Hippocampal formation (tissue), 2 donors: ENCODE measurements at places on chromosomes 16 and 17.
A peak's percentile ranks its signal among the peaks of the same experiment; 100 is the strongest.

DNA sequence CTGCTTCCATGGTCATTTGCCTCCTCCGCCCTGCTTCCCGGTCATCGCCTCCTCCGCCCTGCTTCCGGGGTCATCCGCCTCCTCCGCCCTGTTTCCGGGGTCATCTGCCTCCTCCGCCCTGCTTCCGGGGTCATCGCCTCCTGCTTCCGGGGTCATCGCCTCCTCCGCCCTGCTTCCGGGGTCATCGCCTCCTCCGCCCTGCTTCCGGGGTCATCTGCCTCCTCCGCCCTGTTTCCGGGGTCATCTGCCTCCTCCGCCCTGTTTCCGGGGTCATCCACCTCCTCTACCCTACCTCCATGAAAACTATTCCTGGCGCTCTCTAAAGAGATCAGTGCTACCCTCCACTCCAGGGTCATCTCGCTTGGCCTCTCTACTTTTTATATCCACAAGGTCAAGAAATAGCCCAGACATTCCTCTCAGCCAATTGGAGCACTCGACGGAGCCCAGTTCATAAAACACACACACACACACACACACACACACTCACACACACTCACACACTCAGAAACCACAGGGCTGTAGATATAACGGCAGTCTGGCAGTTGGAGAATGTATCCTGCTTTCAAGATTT is 44.8 kb downstream of the TRARG1 start:
- DNase-seq, result no peak

DNA sequence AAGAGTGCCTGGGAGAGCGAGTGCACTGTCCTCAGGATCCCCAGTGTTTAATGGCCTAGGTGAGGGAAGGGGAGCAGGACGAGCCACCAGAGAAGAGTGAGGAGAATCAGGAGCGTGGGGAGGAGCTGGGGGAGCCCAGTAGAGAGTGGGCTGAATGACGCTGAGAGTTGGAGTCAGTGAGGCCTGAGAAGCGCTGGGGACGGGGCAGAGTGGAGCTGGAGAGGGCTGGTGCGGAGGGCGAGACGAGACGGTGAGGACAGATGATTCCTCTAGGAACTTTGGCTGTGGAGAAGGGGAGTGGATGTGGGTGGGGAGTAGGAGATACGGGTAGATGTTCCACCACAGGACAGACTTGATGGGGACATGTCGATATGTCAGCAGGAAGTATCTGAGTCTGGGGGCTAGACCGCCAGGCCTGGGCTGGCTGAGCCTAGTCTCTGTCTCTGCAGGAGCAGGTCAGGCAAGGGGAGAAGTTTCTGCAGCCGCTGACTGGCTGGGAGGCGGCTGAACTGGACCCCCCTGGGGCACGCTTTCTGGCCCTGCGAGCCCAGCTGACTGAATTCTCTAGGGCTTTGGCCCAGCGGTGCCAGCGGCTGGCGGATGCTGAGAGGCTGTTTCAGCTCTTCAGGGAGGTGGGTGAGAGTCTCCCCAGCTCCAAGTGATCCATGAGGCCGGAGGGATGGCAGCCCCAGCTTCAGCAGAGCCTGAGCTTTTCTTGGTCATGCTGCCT is 4.7 kb downstream of the PLEKHG4 start:
- DNase-seq, result no peak

DNA sequence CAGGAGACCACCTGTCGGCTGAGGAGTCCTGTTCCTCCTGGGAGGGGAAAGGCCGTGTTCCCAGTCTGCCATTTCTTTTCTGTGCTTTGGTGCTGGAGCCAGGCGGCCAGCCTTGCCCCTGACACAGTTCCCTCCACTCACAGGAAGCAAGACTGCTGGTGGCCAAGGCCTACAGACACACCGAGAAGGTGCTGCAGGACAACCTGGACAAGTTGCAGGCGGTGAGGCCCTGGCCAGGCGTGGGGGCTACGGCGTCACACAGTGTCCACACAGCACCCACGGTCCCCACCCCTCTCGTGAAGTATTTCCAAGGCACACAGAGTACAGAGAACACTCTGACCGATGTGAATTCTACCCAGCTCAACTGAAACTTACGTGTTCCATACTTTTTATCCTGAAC is 6.1 kb upstream of the RPL13 start:
- DNase-seq, result no peak

DNA sequence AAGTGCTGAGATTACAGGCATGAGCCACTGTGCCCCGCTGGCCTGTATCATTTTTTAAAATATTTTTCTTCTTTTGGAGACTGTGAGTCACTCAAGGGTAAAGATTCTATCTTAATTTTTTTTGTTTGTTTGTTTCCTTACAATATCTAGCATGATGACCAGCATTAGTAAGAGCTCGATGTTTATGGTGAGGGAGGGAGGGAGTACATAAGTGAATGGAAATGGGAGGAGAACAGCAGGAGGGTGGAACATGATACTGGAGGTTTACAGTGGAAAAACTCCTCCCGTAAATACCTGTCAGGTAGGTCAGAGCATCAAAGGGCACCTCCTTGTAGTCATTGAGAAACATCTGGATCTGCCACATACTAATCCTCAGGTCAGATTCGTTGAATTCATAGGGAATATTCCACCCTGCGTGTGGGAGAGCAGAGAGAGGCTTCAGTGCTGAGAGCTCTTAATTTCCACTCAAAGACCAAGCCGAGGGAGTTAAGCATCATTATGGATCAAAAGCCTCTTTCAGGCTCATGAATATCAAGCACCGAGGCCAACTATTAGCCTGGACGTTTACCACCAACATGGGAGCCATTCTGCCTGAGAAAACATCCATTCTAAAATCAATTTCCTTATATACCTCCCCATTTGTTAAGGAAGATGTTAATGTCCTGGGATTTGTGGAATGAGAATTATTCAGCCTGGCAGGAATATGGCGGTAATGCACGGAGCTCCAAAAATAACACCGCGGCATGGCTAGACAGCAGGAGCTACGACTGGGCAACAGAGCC is 51.8 kb downstream of the LYRM1 start:
- DNase-seq, result no peak

DNA sequence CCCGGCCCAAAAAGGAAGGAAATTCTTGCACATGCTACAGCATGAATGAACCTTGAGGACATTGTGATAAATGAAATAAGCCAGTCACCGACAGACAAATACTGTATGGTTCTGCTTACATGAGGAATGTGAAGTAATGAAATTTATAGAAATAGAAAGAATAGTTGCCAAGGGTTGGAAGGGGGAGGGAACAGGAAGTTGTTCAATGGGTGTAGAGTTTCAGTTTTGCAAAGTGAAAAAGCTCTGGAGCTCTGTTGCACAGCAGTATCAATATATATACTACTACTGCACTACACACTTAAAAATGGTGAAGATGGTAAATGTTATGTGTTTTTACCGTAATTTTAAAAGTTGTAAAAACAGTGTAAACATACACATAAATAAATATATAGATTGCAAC is 43.7 kb downstream of the PKD1L3 start:
- DNase-seq, result no peak

DNA sequence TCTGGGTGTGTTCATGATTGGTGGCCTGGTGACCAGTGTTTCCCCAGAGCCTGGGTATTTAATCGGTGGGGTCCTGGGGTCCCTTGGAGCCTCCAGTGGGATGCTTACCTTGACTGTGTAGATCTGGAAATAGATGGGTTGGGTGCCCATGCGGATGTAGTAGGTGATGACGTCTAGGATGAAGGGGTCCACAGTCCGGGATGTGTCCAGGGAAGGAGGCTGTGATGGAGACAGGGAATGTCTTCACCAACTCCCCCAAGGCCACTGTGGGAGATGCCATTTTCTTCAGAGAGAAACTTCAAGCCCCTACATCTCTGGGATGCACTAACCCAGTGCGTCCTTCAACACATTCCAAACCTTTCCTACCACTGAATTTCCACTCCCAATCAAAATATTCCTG is 24.1 kb upstream of the MFSD6L start:
- no peak for DNase-seq

DNA sequence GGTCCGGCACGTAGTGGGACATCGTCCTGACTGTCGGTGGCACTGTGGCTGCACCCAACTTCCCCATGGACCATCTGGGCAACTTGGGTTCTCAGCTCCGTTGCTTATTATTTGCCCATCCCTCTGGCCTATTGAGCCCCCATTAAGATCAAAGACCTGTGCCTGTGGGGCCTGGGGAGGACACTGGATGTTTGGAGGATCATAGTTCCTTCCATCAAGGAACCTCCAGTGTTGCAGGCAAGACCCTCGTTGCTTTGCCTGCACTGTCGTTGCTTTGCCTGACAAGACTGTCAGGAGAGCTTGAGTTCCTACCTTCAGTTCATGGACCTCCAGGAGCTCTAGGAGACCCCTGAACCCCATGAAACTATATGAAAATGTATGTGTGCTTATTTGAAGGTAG is 127.2 kb downstream of the CCDC144A start:
- DNase-seq, result no peak

GRCh38 chr17:74859459-74860228 is at the start of gene GRIN2C:
Gene GRIN2C (minus strand): TSS chr17:74859885. CDS start chr17:74855092, 4,793 bp downstream.
- DNase-seq, result no peak

DNA sequence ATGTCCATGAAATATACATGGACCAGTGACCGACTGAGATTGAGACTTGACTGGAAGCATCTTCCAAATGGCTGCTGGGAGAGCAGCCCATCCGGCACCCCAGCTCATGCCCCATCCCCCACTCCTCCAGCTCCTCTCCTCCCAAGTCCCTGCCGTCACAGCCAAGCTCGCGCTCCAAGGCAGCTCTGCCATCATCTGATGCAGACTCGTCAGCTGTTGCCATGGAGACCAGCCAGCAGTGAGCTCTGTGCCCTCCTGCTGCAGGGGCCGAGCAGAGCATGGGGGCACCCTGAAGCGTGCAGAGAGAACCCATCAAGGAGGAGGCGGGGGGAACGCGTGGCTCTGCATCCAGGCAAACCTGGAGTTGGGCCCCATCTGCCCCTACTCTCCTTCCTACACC is 74.5 kb upstream of the TNRC6C start:
- peak; percentile 84 for DNase-seq

GRCh38 chr16:273547-274421 is 2.0 kb downstream of the RGS11 start:
- DNase-seq, result no peak

GRCh38 chr16:88662222-88662842 is 559 bp downstream of the MVD start:
- DNase-seq, result no peak

GRCh38 chr16:15643048-15643945 is at the start of gene MARF1:
Gene MARF1 (minus strand): TSS chr16:15643154. CDS start chr16:15639233, 3,921 bp downstream.
- DNase-seq, result peak; percentile 90

DNA sequence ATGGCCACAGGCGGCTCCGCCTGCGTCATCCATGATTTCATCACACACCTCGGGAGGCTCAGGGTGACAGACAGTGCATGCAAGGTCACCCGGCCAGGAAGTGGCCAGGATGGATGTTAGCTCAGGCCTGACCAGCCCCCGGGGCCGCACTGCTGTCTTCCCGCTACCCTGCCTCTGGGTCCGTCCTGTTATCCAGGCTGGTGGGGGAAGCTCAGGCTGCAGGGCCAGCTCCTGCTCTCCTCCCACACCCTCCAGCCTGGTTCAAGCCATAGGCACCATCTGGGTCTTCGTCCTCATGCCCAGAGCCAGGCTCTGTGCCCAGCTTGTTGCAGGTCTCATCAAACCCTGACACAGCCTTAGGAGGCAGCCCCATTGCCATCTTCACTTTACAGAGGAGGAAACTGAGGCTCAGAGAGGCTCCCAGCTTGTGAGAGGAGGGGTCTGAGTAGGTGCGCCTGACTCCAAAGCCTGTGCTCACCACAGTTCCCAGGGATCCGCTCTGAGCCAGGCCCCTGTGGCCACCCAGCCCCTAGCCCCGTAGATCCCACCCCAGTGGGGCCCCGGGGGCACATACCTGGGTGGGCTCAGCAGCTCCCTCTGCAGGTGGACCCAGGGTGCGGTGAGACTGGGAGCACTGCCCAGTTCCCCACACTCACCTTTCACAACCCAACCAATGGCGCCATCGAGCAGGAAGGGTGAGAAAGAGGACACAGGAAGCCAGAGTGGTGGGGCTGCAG is 412 bp upstream of the ADGRG3 start:
- no peak for DNase-seq

DNA sequence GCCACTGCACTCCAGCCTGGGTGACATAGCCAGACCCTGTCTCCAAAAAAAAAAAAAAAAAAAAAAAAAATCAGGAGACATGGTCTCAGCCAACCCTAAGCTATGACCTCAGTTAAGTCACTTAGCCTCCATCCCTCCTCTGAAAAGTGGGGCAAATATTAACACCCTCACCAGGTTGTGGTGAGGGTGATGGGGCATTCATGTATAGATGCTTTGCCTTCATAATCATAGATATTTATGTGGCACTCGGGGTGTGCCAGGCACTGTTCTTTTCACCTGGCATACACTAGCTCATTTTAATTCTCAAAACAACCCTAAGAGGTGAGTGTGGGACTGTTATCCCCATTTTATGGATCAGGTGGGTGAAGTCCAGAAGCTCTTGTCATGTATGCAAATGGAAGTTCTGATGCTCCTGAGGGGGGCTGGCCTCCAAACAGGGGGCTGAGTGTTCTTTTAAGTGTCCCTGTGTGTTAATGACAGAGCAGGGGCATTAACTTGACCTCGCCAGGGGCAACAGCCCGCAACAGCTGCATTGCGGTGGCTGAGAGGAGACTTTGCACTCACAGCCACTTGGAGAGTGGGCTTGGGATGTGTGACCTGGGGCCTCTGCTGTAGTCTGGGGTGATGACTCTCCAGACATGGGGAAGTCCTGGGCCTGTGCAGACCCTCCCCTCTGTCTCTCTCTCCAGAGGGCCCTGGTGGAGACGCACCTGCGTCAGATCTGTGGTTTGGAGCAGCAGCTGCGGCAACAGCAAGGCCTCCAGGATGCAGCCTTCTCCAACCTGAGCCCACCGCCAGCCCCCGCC is 4.1 kb downstream of the TBKBP1 start:
- no peak for DNase-seq

- peak; percentile 89 for DNase-seq
Observed at GRCh38 chr17:78883533-78884131, 19.4 kb downstream of the CEP295NL start.

- no peak for DNase-seq
Observed at GRCh38 chr16:76265434-76266045, 11.7 kb upstream of the CNTNAP4 start.

DNA sequence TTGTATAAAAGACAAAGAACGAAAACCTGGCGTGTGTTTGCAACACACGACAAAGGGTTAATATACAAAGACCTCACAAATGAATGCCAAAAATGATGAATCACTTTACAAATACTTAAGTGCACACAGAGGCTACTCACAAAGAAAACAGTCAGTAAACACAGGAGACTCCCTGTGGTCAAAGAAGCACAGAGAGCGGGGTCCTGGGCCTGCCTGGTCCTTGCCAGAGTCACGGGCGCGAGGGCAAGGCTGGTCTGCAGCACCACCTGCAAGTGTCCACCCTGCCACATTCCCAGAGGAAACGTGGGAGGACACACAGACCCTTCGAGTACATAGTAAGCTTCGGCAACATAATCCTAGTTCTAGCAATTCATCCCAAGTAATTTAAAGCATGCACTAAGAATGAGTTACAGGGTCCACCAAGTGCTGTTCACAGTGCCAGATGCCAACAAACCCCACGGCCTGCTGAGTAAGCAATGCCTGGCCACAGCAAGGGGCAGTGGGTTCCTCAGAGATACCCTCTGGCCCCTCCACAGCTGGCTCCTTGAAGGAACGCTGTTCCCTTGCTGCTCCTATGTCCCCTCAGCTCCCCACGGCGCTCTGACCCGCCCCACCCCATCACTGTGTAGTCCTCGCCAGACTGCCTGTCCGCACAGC is 24.6 kb upstream of the FAAP100 start:
- DNase-seq, result no peak
